Activated CD4-positive, alpha-beta T cell treated with anti-CD3 and anti-CD28 coated beads, Interleukin-2, amount 10 ng/mL, durations not matched to agents 24 days and 14 days (primary cell): ENCODE measurements at places on chromosomes 7 and 10. TPM values are rescaled to one million over a fixed set of nuclear protein-coding genes. Genes with fewer than 3 reads are reported as not detected.

- DNase-seq, result no peak
These were observed 285.6 kb downstream of the HGF start for GRCh38 chr7:81484261-81484660.

GRCh38 chr7:90474284-90475210 is 5.1 kb downstream of the PTTG1IP2 start:
- no peak for DNase-seq

DNA sequence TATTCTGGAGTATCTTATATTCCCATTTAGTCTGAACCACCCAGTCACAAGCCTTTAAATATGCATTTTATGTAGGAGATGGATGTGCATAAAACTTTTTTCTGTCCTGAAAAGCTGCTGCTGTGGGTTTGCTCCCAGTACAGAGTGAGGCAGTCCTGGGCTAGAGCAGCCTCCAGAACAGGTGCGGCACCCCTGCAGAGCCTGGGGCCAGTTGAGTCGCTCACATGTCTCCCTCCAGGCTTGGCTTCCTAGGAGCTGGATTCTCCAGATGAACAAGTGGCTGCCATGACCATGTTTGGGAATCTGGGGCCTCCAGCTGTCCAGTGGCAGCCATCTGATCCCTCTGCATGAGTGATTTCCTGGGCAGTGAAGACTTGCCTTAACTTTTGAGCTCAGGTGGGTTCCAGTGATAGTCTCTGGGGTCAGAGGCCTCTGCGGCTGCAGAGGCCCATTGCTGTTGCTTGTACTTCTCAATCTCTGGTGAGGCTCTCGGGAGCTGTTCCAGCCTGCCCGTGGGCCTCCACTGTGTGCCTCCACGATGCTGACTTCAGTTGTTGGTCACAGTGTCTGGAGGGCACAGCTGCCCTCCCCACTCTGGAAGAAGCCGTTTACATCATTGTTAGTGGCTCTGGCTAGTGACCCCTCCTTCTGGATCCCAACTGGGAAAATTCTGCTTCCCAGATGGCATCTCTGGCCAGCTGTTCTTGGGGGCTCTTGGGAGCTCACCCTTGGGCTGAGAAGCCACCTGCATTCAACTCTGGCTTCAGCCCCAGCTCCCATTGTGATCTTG is 120.4 kb downstream of the EMX2 start:
- no peak for DNase-seq

DNA sequence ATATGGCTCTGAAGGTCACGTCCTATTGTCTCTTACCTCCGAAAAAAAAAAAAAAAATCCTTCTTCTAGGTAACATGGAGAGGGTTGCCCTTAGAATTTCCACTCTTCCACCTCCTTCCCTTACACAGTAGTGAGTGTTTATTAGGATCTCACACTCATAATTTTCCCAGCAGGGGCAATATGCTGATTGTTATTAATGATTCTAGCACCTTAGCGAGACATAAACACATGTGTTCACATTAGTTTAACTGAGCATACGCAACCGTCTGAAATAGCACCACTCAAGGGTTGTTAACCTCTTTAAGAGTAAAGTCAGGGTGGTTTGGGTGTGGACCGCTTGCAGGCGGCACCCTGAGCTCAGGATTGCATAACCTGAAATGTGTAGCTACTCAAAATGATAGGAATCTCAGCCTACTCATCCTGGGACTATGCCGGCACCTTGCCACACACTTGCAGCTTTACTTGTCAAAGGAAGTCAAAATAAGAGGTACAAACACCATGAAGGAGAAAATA is 52.2 kb downstream of the CPEB3 start:
- DNase-seq, result no peak

- DNase-seq, result no peak
These were observed 18.1 kb downstream of the RAPGEF5 start for GRCh38 chr7:22338877-22339276.

DNA sequence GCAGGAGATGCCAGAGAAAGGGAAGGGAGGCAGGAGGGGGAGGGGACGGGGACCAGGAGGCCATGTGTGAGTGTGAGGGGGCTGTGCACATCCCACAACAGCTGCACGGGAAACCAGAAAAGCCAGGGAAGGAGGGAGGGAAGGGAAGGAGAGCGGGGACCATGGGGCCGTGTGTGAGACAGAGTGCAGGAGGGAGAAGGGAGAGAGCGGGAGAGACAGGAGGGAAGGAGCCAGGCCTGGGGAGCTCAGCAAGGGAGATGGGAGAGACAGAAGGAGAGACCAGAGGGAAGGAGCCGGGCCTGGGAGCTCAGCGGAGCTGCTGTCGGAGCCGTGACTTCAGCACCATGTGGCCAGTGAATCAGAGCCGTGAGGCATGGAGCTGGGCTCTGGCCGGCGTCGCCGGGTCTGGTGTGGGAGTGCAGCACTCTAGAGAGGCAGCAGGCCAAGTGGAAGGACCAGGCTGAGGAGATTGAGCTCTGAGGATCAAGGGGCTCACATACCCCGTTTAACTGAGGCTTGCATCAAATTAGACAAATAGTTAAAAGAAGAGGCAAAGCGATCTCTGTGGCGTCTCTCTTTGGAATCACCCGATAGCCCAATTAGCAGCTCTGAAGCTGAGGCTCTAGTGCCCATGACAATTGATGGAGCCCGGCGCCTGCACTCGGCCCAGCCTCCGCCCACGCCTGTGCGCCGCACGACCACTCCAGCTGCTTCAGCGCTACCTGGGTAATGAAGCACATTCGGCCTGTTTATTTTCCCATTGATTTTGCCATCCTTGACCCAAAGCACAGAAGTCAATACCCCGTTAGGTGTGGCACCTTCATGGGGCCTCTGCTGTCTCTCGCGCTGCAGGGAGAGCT is 150.4 kb downstream of the MAD1L1 start:
- DNase-seq, result no peak

GRCh38 chr7:32073533-32073932 is 3.3 kb upstream of the PDE1C start:
- no peak for DNase-seq

DNA sequence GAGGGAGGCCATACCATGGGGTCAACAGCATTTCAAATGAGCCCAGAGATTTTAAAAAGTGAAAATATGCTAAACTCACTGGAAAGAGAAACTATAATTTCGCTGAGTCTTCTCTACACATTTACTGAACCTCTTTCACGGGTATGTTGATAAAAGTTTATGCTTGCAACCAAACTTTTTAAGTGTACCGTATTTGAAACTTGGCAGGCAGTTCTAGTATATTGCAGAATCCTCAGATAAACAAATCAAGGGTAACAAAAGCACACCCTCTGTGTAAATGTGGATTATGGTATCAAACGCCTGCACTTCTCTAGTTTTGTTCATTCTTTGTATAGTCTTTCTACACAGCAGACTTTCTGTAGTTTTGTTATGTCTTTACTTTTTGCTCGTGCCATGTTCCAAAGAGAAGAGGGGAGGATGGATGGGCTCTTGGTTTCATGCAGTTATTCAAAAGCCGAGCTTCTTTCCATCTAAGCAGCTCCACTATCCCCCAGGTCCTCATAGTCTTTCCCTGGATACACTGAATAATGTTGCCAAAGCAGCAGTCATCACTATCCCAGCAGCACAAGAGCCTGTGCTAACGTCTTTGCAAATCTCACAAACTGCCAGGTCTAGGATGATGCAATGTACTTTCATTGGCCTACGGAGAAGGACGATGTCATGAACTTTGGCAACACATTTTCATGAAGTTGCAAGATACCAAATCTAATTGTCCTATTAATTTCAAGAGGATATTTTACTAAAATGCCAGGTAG is 131.2 kb downstream of the MPP7 start:
- DNase-seq, result no peak

DNA sequence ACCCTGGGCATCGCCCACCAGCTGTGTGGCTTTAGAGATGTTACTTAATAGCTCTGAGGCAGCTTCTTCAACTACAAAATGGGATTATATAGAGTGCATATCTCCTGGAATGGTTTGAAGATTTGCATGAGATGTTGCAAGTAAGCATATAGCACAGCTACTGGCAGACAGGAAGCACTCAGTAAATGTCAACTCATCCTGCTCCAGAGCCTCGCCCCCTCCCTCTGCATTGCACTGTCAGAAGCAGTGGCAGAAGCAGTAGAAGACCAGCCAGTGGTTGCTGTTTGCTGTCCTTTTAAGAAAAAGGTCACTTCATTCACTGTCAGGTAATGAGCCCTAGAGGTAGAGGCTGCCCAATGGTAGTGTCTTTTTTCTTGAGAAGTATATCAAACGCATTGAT is 180.0 kb upstream of the GHITM start:
- DNase-seq, result no peak

GRCh38 chr7:110253093-110253492 is 837.8 kb upstream of the LRRN3 start:
- DNase-seq, result no peak

GRCh38 chr10:72329290-72330068 is 25.2 kb downstream of the DNAJB12 start:
- DNase-seq, result peak; percentile 68

DNA sequence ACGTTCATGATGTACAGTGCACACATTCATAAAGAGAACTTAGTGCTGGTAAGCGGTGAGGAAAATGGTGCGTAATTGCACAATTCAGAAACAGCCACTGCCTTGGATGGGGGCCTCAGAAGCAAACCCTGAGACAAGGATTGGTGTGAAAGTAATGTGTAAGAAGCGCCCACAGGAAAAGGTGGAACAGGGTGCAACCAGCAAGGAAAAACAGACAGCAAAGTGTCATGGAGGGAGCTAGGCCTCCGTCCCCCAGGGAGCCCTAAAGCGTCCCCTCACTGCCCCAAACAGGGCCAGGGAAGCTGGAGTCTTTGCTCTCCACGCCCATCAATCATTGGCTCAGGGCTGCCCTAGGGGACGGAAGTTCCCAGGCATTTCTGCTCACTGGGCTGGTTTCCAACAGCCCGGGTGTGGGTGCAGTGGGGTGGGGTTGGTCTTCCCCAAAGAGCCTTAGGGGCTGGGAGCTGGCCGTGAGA is 9.6 kb upstream of the C10orf105 start:
- DNase-seq, result no peak

GRCh38 chr7:135715055-135715522 is 12.9 kb downstream of the SLC13A4 start:
- no peak for DNase-seq

- DNase-seq, result no peak
These were observed 143.4 kb downstream of the VPS50 start for GRCh38 chr7:93375603-93376002.

DNA sequence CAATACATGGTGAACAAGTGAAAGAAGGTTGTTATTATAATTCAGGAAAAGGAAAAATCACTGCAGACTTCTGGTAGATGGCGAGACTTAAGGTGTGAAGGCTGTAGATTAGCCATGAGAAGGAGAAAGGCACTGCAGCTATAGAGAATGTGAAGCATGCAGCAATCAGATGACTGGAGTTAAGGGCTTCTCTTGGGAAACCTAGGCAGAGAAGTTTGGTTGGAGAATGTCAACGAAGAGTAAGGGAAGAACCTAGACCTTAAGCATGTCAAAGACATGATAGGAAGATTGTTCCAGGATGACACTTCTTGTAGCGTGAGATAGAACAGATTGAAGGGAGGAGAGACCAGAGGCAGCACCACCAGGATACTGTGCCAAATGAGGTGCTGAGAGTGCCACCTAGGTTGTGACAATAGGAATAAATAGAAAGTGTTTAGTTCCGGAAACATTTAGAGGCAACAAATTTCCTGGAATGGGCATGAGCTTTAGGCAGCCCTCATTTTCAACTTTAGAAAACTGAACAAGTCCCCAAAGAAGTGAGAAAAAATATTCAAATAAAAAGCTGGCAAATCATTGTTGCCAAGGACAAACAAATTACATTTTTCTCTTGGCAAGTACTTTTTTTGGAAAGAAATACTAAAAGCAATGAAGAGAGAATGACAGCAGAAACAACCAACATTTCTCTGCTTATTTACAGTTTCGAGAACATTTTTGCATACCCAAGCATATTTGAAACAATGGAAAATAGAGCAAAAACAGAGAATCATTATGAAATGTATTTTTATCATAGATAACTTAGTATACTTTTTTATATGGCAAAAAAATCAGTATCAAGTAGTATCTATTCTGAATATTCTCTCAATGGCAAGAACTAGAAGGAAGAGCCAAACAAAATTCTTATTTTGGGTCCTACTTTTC is 4.9 kb downstream of the LRRC17 start:
- DNase-seq, result no peak

DNA sequence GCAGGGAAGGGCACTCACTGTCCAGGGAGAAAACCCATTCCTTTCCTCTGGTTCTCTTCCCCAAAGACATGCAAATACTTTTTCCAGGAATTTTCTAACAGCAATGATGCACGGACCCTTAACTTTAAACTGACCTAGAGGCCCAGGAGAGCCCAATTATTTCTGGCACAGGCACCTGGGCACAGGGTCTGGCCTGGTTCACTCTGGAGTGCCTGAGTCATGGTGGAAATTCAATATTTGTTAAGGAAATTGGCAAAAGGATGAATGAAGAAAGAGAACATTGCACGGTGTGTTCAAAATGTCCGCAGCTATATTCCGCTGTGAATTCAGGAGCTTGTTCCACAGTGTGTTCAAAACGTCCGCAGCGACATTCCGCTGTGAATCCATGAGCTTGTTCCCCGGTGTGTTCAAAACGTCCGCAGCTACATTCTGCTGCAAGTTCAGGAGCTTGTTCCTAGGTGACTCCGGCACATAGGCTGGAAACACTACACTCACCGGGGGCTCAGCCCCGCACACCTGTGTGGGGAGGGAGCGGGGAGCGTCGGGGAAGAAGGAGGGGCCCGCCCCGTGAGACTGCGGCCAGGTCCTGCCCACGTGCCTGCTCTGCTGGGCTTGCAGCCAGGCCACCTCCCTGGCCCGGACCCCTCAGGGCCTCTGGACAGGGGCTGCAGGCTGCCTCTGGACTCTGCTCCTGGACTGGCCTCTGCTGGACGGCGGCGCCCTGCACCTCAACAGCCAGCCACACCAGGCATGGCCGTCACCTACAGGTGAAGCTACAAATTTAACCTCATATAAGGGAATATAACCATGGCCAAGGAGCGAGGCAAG is 72.0 kb upstream of the FAM20C start:
- no peak for DNase-seq

- no peak for DNase-seq
These were observed 992.3 kb downstream of the KCNMA1 start for GRCh38 chr10:76645341-76645740.

GRCh38 chr10:14707481-14707880 is 67.2 kb downstream of the FAM107B start:
- DNase-seq, result no peak

DNA sequence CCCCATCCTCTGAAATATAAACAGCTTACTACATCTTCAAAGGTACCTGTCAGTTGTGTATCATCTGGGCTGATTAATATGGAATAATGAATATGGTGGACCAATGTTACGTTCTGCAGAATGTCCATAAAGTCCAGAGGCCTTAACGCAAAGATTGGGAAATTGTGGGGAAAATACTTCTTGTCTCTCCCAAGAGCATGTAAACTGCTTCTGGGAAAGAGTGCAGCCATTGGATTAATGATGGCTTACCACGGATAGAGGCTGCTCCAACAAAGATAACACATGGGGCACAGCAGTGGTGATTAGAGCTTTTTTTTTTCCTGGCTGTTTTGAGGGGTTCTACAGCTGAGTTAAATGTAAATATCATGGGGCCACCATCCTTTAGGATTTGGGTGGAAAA is 340.4 kb upstream of the AKR1E2 start:
- DNase-seq, result no peak

- DNase-seq, result no peak
These were observed 160.4 kb downstream of the GRID1 start for GRCh38 chr10:86206240-86206579.

- DNase-seq, result no peak
These were observed 56.2 kb upstream of the NPY start for GRCh38 chr7:24227603-24228359.

The IKZF1 gene
- 282 and 292 TPM in 2 replicates for total RNA-seq

The CXCL12 gene
- total RNA-seq, result not detected in 2 replicates

The C10orf143 gene
- 2.5 and 3.0 TPM in 2 replicates for total RNA-seq

The GPAM gene
- 8.6 and 9.8 TPM in 2 replicates for total RNA-seq

The TES gene
- total RNA-seq, result 41.2 and 47.1 TPM in 2 replicates

The IDI2 gene
- total RNA-seq, result not detected in 2 replicates

The CTAGE4 gene
- 0.56 and 1.1 TPM in 2 replicates for total RNA-seq

The TRIL gene
- total RNA-seq, result 0.12 and 0.16 TPM in 2 replicates

The TMEM176B gene
- total RNA-seq, result not detected in 2 replicates
